ENCODE measurements at places on chromosomes 12 and 14.
A peak's percentile ranks its signal among the peaks of the same experiment; 100 is the strongest.

- no peak for DNase-seq
Observed at GRCh38 chr14:54257424-54257823, 139.4 kb upstream of the CDKN3 start.

DNA sequence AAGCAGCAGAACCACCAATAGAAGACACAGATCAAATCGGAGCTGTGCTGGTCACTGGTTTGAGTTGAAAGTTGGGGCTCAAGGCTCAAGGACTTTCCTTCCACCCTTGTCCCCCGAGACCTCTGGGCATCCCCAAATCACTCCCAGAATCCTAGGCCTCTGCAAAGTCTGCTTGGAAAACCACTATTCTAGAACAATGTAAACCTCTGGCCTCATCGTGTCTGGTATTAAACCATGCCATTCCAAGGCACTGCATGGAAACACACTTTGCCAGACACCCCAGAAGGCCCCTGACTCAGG lies 288.0 kb downstream of the DPF3 start:
- DNase-seq, result no peak

DNA sequence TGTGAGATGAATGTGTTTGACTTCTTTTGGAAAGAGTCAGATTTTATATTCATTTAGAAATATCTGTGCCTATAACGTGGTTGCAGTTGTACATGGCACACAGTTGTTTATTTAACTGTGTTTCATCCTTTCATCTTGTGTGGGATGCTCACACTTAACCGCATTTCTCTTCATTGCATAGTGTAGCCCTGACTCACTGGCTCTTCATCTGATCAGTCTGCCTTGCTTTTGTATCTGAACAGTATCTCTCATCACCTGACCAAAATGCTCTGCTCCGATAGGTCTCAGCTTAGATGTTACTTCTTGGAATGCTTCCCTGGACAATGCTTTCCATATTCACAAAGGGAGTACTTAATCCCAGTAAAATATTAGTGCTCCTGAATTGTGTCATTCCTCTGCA lies 83.4 kb downstream of the PDE3A start:
- DNase-seq, result no peak

GRCh38 chr14:100885196-100885595 lies 18.3 kb downstream of the RTL1 start:
- no peak for DNase-seq

DNA sequence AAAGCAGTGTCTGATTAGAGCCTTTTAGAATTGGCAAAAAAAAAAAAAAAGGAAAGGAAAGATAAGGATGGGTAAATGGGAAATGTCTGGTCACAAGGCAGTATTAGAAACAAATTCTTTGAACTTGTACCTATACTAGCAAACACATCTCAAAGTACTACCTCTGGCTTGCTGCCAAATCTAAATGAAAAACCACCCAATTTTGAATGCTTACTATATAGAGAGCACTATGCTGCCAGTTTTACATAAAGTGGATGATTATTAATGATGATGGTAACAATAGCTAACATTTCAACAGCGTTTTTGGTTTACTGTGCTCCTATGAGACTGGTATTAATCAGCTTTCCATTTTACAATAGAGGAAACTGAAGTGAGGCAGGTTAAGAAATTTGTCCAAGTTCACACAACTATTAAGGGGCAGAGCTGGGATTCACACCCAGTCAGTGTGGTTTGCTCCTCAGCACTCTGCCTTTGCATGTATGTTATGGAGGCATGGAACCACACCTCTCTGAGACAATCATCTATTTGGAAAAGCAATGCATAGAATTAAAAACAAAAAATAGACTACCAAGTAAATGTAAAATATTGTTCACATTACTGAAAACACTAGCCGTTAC lies 34.2 kb downstream of the ATP2B1 start:
- no peak for DNase-seq

- DNase-seq, result no peak
Observed at GRCh38 chr12:123142921-123143735, 7.8 kb downstream of the PITPNM2 start.

- no peak for DNase-seq
Observed at GRCh38 chr12:108382437-108382801, 43.3 kb upstream of the CMKLR1 start.

DNA sequence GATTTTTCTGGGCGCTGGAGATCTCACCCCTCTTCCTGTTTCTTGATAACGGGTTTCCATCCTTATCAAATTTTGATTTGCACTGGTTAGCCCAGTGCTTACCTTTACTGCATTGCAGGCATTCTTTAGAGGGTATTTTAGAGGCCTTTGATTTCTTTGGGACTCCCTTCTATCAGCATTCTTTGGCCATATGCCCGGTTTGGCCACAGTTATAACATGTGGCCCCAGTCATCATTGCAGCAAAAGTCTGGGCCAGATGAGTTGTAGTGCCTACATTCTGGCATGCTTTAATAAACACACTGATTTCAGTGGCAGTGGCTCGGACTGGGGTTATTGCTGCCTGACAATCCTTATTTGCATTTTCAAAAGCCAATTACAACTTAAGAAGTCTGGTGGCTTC lies 82.3 kb downstream of the KCNMB4 start:
- no peak for DNase-seq

GRCh38 chr14:73289729-73290128 lies 52.4 kb downstream of the PAPLN start:
- DNase-seq, result no peak

DNA sequence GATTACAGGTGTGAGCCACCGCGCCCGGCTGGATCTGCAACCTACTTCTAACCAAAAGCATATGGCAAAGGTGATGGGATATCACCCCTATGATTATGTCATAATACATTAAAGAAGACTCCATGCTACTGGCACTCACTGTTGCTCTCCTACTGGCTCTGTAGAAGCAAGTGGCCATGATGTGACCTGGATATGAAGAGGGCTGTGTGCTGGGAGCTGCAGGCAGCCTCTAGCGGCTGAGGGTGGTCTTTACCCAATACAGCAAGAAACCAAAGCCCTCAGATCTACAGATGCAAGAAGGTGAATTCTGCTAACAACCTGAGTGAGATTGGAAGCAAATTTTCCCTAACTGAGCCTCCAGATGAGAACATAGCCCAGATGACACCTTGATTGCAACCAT lies 34.2 kb upstream of the TRIM9 start:
- DNase-seq, result no peak

DNA sequence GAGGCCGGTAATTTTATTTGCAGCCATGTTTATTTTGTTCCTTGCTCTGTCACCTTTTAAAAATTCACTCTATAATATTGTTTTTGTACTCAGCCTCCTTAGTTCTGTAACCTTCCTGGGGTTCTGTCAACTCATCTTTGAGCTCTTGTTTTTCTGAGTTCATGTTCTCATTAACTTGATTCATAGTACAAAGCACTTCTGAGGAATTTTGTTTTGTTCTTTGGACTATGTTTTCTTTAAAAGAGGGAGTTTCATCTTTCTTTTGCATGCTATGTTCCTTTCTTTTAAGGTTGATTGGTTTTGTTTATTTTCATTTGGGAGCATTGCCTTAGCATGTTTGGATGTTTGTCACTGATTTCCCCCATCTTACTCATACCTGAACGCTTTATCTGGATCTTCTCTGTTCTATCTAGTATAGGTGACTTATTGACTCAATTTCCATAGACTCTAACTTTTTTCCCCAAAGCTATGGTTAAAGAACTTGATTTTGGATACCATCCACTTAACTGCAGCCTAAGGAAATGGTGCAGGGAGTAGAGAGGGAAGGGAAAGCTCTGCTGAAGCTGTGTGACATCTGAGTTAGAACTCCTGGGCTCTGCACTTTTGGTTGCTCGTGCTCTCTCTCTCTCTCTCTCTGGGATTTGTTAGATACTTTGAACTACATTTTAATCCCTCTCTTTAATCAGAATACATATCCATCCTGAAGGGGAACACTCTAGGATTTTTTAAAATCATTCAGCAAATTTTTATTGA lies 268.5 kb downstream of the PAWR start:
- no peak for DNase-seq

DNA sequence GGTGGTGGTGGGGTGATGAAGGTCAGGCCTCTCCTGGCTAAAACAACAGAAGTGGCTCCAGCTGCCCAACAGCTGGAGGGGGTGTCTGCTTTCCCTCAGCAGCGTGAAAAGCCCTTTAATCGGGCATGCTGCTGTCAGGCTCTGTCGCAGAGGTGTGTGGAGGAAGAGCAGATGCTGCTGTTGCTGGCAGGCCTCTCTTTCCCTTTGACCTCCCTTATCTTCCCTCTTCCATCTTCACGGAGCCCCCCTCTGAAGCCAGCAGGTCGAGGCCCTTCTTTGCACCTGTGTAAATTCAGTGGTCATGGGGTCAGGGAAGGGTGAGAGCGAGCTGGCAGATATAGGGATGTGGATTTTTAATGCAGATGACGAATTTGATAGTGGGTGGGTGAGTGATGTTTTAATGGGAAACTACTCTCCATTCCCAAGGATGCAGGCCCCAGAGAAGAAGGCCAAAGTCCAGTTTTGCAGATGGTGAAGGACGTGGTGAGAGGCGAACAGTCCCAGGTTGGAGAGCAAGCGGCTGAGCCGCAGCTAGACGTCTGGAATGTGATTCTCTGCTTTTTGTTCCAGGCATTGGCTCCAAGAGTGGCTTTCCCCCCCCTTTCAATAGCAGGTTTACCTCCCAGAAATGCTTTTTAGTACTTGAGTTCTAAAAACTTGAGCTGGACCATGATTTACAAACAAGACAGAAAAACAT lies 64.0 kb downstream of the SMOC1 start:
- no peak for DNase-seq

DNA sequence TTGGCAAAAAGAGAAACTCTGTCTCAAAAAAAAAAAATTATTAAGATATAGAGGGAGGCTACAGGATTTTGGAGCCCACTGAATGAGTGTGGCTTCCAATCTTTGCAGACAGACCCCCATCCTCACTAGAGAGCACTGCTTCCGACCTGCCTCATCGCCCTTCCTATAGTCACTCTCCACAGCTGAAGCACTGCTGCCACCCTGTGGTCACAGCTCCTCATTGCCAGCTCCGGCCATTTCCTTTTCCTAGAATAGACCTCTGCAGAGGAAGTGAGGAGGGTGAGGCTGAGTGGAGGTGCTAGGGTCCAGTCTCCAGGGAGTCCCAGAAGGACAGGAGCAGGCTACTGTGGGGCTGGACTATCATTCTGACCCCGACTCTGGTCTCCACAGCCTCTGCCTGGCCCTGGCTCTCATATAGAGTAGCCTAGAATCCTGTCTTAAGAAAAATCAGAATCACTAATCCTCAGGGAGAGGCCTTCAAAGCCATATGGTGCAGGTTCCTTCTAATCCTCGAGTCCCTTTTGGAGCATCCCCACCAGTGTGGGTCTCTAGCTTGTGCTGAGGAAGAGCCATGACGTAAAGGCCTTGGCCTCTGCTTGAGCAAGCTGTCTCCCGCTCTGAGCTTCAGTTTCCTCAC lies 1.4 kb upstream of the NPFF start:
- DNase-seq, result peak; percentile 80

DNA sequence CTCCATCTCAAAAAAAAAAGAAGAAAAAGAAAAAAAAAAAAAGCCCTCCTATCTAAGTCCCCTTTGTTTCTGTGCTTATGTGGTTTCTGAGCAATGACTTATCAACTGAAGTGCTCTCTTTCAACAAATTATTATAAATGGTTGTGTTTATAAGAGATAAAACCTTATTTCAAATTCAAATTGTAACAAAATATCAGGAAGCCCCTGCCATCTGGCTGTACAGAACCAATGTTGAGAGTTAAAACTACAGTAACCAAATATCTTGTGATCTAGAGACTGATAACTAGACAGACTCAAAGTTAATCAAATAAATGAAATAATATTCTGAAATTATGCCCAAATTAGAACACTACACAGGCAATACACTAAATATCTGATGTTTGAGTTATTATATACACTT lies 143.0 kb upstream of the CPNE8 start:
- no peak for DNase-seq

DNA sequence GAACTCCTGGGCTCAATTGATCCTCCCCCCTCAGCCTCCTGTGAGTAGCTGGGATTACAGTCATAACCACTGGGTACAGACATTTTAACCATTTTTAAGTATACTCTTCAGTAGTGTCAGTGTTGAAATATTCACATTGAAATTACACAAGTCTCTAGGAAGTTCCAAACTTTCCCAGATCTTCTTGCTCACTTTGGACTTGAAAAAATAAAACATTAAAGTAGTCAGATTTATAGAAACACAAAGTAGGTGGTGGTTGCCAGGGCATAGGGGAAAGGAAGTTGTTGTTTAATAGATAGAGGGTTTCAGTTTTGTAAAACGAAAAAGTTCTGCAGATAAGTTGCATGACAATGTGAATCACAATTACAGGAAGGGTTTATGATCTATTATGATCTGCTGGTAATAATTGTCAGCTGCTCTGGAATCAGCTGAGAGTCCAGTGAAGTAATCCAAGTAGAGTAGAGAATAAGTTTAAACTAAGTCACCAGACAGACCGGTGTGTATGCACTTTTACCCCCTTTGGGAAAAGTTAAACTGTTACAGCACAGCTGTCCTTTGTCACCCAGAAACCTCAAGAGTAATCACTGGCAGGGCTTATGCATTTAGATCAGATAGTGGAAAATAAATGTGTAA lies 27.4 kb downstream of the PCNX1 start:
- peak; percentile 11 for DNase-seq

- DNase-seq, result no peak
Observed at GRCh38 chr14:68404652-68405183, 388.1 kb downstream of the ZFP36L1 start.

DNA sequence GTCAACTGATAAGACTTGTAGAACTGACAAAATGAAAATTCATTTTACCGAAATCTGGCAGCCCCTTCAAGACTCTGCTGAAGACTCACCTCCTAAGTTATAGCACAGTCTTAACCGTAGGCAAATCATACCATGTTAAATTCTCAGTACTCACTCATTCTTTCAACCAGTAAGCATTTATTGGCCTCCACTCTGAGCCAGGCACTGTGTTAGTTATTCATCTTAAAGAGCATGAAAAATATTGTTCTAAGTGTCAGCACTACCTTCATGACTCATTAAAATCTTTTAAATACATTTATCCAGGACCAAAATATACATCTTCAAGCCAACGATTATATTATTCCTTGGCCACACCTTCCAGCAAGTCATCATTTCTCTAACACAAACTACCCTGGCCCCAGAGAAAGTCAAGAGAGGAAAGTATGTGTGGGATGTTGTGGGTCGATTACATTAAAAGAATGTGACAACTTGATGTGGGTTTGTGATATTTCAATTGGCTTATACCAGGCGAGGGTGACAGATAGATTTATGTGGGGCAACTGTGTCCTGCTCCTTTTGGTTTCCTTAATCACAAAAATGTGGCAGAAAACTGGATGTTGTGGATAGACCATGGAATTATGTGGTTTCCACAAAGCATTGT lies 55.0 kb downstream of the TMEM30B start:
- DNase-seq, result no peak

GRCh38 chr12:66405395-66405794 lies 103.1 kb downstream of the HELB start:
- no peak for DNase-seq

DNA sequence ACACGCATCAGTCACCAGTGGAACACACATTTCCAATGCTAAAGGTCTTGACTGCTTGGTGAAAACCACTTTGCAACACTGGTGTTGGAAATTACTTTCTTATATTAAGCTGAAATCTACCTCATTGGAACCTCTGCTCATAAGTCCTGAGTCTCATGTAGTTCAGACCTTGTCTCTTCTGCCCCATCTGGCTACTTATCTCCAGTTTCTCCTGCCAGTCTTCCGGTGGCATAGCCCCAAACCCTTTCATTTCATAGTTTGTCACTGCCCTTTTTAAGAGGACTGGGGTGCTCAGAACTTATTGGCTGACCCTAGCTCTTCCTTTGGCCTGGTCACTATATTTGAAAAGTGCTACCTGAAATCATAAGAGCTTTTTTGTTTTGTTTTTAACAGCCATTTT lies 43.7 kb downstream of the HELB start:
- DNase-seq, result no peak

GRCh38 chr12:123713823-123714585 lies 1.9 kb downstream of the ATP6V0A2 start:
- DNase-seq, result peak; percentile 56
